ENCODE measurements at places on chromosomes 1 and 21. TPM values are rescaled to one million over a fixed set of nuclear protein-coding genes. Genes with fewer than 3 reads are reported as not detected.

The CHIT1 gene
- total RNA-seq = not detected

The LEFTY1 gene
- total RNA-seq = 0.64 TPM

The TLR5 gene
- 1.2 TPM for total RNA-seq

The LCE1F gene
- not detected for total RNA-seq

GRCh38 chr1:43995984-43996732, 4.8 kb downstream of the CCDC24 start:
- DNase-seq = no peak

DNA sequence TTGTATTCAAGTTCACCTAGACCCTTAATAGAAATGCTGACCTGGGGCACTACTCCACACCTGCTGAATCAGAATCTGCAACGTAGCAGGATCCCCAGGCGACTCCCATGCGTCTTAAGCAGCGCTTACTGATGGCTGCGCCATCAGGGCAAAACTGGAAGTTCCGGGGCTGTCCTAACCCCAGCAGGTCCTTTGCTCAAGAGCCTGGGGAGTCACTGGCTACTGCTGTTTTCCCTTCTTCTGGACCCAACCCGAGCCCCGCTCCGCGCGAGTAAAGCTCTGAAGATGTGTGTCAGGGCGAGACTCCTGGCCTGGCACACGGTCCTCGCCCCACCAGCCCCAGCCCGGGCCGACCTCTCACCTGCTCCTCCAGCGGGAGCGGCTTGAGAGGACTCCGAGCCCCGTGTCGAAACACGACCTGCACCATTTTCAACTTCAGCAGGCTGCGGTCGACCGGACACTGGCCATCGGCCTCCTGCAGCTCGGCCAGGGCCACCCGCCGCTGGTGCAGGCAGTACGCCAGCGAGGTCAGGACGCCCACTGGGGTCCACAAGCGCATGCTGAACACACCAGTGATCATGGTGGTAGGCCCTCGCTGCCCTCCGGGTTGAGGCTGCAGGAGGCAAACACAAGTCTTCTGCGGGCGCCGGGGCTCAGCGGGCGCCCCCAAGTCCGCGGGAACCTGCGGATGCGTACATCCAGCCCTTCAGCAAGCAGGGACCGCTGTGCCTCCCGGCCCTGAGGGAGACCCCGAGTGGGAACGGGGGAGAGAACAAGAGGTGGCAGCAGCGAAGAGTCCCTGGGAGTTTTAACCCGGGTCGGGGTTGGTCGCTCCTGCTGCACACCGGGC, 630 bp downstream of the ACP6 start:
- no peak for DNase-seq

GRCh38 chr1:107443027-107443426, 302.2 kb downstream of the NTNG1 start:
- no peak for DNase-seq

DNA sequence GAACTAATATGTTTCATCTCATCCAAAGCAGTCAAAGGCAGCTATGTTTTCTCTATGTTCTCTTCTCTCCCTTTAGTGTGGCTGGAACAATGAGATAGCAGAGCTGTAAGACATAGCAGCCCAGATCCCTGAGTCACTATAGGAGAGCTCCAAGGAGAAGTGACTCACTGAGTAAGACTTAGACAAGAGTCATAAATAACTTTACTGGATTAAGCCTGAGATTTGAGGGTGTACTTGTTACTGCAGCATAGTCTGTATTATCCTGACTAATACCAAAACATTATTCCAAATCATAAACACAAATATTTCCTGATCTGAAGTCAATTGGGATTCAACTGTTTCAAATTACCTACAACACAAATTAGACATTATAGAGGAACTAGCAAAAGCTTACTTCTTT, 3.9 kb downstream of the KRTAP19-8 start:
- DNase-seq = no peak

- no peak for DNase-seq
Measured at GRCh38 chr1:32888134-32888533, 1.8 kb downstream of the HPCA start.

- DNase-seq = no peak
Measured at GRCh38 chr1:224720216-224720615, 104.1 kb downstream of the CNIH3 start.

DNA sequence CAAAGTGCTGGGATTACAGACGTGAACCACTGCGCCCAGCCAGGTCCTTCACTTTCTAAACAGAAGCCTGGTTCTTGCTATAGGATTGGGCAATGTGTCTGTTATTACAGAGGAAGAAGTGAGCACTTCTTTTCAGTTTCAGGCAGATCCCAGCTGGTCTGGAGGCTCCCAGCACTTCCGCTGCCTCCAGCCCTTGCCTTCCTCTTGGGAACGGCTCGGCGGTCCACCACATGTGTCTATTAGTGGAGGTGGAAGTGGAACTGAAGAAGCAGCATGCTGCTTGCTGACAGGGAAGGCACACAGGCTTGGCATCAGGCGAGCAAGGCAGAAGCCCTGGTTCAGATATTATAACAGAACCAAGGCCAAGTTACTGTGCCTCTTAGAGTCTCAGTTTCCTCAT, 17.0 kb downstream of the MKNK1 start:
- no peak for DNase-seq

All from HCT116 (cell line).